Left ventricle myocardium inferior (tissue), 1 donor: ENCODE measurements at places on chromosomes 5 and 9.

GRCh38 chr5:9201761-9202160 is 344.1 kb downstream of the SEMA5A start:
- no peak for DNase-seq

DNA sequence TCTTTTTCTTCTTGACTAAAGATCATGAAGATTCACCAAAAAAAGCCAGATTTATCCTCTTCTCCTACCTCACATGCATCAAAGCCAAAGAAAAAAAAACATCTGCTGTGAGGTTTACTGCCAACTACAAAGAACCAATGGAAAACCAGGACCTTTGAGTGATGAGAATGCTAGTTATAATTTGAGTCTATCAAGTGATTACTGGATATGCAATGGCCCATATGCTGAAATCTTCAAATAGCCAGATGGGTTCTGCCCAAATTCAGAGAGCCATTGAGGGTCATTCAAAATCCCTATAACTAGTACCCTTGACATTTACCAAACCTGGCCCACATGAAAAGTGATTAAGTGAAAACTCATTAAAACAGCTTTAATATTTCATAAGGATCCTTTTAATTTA is 78.4 kb upstream of the ACO1 start:
- no peak for DNase-seq

- DNase-seq: no peak
These were observed 19.5 kb upstream of the HSD17B3 start for GRCh38 chr9:96321515-96321914.

- no peak for DNase-seq
These were observed 224.0 kb upstream of the TBC1D2 start for GRCh38 chr9:98479449-98479848.

DNA sequence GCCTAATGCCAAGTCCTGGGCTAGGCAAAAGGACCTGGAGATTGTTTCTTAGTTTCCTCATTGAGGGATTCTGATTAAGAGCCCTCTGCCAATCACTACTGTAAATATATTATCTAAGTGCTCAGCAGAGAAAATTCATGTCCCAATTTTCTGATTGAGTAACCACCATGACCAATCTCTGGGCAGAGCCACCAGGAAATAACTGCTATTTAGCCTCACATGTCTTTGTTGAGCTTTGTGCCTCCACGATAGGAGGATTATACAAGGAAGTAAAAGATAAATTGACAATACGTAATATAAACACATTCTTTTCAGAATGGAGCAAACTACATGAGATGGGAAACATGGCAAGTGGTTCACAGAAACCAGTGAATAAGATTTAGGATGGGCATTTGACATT is 396.1 kb upstream of the PAPPA start:
- DNase-seq: no peak

GRCh38 chr9:114035221-114035844 is 42.8 kb downstream of the AMBP start:
- DNase-seq: no peak

DNA sequence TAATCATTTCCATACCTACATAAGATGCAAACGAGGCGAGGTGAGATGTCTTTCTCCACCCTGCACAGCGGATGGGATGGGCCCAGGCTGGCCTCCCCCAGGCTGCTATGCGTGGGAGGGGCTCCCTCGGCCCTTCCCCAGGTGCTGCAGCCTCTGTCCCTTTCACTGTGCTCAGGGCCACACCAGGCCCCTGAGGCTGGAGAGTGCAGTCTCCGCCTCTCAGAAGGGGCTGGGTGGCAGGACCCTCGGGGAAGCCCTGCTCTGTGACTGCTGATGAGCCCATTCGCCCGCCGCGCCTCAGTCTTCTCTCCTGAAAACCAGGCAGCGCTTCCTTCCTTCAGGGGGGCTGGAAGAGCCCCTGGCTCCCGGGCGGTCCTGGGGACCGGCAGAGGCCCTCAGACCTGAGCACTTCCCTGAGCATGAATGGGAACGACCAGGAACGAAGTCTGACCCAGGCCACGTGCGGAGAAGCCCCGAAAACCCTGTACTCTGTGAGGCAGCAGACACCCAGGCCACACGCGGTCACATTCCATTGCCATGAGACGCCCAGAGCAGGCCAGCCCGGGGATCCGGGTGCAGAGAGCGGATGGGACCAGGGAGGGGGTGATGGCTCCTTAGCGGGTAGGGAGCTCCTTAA is 21.9 kb upstream of the NOTCH1 start:
- peak; percentile 73 for DNase-seq

DNA sequence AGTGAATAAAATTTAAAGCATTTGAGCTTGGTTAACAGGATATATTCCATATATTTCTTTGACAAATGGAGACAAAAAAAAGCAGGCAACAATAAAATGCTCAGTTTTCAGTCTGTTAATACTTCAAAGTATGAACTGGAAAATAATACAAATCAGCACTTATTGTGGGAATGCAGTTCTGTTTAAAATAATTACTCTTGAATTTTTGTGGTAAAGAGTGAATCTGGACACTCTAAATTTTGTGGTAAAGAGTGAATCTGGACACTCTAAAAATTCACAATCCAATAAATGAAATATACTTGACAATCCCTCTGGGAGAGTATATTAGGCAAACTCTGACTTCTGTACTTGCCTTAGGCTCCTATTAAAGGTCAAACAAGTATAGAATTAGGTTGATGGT is 141.9 kb upstream of the RASA1 start:
- DNase-seq: no peak

DNA sequence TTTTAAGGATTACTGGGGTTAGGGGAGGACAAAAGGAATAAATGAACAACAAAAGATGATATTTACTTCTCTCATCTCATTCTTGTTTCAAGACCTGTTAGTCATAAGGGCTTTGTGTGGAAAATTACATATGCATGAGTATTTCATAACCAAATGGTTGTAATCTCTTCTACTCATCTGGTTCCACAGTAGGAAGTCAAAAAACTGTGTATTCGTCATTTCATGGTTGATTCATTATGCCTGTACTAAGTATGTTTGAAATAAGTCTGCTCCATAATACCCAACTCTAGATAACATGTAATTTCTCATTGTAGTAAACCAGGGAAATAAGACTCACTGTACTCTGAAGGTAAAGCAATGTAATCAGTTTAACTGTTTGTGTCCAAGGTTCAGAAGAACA is 212.9 kb downstream of the ARRDC3 start:
- no peak for DNase-seq

DNA sequence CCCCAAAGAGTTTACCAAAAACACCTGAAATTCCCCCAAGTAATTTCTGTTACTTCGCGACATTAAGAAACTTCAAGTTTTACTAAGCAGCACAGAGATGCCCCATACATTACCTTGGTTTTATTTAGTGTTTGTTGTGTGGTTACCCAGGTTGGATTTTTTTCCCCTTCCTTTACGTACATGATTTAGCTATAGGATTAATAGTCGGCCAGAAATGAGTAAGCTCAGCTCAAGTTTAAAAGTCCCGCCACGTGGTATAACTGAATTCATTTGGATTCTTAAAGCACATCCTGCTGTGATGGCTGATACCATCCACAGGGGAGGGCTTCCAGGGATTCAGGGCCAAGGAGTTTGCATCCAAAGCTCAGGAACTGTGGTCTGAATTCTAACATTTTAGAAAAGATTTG is 75.9 kb downstream of the DAP start:
- DNase-seq: no peak

GRCh38 chr5:43367453-43367852 is 44.7 kb downstream of the CCL28 start:
- DNase-seq: no peak

- no peak for DNase-seq
These were observed 20.4 kb downstream of the UHRF2 start for GRCh38 chr9:6433410-6433809.

- no peak for DNase-seq
These were observed 85.8 kb upstream of the MVB12B start for GRCh38 chr9:126240835-126241234.

- DNase-seq: no peak
These were observed 74.1 kb downstream of the STX17 start for GRCh38 chr9:99980598-99980997.

DNA sequence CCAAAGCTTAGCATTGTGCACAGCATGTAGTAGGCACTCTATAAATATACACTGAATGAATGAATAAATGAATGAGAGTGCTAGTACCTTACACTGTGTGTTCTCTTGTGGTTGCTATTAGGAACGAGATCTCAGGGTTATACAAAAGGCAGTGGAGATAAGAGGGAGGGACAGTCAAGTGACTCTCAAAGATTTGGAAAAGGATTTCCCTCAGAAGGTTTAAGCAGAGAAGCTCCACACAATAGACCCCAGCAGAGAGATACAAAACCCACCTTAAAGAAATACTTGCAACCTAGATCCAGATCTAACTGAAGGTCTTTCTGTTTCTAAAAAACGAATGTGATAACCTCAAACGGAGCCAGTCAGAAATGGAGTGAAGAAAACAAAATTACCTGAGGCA is 11.8 kb upstream of the EFNA5 start:
- no peak for DNase-seq

DNA sequence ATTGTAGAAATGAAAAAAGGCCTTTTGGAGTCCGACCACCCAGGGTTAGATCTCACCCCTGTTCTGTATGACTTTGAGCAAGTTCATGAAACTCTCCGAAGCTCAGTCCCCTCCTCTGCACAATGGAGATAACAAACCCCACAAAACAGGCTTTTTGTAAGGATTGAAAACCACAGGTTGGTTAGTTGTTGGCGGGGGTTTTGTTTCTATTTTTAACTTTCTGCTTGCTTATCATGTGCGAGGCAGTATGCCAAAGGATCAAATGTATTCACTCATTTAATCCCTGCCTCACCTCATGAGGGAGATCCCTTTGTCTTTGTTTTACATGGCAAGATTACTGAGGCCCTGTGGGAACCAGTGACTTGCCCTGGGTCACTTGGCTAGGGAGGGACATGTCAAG is 539.1 kb downstream of the CDK5RAP2 start:
- no peak for DNase-seq

GRCh38 chr9:35232867-35233544 is 71.2 kb downstream of the UNC13B start:
- DNase-seq: no peak

DNA sequence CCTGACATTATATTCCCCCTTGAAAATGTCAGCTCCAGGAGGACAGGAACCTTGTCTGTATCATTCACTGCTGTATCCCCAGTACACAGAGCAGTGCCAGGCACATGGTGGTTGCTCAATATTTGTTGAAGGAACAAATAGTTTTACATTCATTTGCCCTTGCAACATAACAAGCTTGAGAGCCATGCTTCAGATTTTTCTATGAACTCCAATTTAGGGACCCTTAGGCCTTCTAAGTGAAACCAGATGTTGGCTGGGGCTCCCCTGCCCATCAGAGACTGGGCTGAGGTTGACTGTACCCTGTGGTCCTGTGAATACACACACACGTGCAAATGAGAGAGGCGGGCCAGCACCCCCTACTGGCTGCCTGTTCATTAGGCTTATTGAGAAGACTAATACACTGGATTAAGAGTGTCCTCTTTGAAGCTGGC is 214.9 kb upstream of the WWC1 start:
- DNase-seq: peak; percentile 35

DNA sequence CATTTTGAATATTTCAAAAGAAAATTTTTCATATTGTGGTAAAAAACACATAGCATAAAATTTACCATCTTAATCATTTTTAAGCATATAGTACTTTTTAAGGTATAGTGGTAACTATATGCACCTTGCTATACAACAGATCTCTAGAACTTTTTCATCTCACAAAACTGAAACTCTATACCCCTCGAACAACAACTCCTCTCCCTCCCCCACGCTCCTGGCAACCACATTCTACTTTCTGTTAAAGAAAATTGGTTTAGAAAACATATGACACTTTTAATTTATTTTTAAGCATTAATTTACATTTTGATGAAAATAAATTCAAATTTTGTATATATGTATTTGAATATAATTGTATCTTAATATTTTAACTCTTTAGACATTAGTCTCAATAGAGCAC is 147.2 kb upstream of the EFNA5 start:
- DNase-seq: no peak

- DNase-seq: no peak
These were observed 60.5 kb downstream of the PTCD2 start for GRCh38 chr5:72380492-72381274.

DNA sequence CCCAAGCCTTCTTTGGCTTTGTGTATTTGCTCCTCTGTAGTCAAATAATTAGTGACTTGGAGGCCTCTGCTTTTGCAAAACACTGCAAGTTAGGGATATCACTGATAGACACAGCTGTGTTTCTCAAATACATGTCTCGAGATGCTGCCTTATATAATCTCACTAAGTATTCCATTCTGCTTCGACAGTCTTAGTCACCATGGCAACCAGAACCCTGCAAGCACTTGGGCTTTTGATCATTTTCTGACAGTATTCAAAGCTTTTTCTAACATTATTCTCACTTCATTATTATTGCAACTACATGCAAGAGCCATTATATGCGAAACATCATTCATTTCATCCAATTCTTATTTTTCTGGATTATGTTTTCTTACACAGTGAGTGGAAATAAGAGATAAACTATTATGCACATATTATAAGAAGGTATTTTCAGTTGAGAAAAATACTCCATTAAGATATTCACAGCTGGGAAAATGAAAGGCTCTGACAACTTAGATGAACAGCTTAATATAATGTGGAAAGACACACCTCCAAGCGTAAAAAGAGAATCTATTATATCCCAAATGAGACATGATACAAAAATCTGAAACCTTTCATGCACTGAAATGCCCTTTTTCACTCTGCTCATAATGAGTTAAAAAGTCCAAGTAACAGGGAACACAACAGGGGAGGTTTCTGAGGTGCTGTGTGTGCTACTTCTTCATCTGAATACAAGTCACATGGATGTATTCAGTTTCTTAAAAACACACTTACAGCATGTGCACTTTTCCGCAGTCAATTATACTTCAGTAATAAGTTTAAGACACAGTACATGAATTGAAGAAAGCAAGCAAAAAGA is 93.9 kb downstream of the SCAI start:
- DNase-seq: no peak

DNA sequence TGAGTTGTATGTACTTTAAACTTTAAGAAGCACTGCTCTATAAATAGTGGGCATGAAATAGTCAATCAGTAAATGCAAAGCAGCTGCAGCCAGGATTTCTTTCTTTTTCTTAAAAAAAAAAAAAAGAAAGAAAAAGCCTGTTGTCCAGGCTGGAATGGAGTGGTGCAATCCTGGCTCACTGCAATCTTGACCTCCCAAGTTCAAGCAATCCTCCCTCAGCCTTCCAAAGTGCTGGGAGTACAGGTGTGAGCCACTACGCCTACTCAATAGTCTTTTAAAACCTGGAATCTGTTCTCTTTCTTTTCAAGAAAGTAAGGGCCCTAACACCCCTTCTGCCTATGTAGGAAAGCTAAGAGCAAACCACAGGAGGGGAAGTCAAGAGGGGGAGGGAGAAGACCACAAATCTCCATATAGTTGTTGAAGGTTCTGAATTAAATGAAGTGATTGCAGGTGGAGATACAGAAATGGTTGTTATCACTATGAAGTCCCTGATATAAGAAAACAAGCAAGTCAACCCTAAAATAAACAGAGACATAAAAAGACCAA is 20.6 kb upstream of the TPD52L3 start:
- no peak for DNase-seq
